ENCODE measurements at places on chromosomes 3 and 15.

GRCh38 chr15:47787875-47788274 lies 70.6 kb downstream of the SEMA6D start:
- no peak for DNase-seq

GRCh38 chr3:66035763-66036477 lies 2.8 kb downstream of the MAGI1 start:
- DNase-seq: no peak

- DNase-seq: no peak
Observed at GRCh38 chr15:35194296-35194695, 109.2 kb upstream of the NANOGP8 start.

- no peak for DNase-seq
Observed at GRCh38 chr3:184078851-184079250, 18.0 kb upstream of the HTR3E start.

DNA sequence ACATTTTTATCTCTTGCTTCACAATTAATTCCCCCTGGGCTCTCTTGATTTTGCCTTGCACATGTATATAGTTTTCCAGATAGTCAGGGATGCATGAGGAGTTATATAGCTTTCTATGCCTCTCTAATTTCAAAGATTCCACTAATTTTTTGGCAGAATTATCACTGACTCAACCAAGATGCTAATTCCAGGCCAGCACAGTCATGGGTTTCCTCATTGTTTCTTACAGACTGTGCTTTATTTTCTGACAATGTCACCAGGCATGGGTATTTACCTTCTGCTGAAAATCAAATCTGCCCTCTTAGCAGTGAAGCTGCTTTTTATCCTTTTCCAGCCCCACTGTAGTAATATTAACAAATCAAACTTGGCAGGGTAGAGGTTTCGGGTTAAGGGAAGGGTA lies 1520.6 kb upstream of the CADM2 start:
- no peak for DNase-seq

DNA sequence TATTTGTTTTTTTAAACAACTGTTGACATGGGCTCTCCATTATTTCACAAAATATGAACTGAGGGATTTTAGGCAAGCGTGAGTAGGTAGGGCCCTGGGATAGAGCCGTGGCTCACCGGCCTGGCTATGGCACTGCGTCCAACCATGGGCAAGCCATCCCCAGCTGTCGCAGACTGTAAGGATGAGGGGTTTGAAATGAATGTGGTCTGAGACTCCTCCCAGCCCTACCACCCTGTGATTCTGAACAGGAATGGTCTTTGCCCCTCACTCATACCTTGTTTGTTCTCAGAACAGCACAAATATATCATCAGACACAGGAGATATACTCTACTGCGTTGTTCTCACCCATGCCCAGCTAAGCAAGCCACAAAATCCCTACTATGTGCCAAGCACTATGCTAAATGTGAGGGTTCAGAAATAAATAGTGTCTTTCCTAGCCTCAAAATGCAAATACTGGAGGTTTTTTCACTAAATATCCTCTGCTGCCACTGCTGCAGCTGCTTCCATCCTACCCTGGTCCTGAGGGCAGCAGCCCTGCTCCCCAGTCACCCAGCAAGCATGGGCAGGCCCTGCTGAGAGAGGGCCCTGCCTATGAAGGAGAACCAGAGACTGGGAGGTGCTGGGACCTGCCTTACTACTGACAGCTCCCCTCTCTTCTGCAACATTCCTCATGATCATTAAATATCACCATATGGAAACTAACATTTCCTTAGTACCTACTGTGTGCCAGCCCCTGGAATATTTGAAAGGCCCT lies 102.8 kb downstream of the XXYLT1 start:
- DNase-seq: no peak

DNA sequence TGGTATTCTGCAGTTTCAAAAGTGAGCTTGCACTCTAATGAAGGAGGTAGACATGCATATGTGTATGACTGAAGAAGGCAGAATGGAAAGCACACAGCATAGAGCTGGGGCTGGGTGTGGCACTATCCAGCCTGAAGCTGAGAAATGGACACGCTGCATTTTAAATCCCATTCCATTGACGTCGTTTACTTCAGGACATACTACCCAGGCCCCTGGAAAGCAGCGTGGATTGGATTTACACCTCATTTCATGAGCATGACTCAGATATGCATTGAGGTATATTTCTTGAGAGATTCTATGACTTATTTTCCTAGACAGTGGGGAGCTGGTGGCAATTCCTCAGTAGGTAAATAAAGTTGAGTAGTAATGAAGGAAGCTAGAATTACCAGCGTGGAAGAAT lies 101.4 kb downstream of the ABI3BP start:
- no peak for DNase-seq

DNA sequence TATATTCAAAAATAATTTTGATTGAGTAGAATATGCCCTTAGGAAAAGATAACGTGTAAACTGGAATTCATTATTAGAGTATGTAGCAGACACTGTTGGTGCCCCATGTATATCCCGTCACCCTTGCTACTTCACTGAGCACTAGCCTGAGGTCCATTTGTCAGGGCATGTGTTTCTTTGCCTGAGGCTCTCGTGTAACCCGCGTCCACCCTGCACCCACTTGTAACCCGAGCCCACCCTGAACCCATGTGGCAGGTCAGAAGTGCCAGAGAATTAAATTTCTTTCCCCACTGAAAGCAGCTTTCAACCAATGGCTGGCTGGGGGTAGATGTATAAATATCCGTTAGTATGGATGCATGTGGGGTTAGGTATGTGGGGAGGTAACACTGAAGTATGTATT lies 474.2 kb upstream of the ZNF385D start:
- DNase-seq: no peak

DNA sequence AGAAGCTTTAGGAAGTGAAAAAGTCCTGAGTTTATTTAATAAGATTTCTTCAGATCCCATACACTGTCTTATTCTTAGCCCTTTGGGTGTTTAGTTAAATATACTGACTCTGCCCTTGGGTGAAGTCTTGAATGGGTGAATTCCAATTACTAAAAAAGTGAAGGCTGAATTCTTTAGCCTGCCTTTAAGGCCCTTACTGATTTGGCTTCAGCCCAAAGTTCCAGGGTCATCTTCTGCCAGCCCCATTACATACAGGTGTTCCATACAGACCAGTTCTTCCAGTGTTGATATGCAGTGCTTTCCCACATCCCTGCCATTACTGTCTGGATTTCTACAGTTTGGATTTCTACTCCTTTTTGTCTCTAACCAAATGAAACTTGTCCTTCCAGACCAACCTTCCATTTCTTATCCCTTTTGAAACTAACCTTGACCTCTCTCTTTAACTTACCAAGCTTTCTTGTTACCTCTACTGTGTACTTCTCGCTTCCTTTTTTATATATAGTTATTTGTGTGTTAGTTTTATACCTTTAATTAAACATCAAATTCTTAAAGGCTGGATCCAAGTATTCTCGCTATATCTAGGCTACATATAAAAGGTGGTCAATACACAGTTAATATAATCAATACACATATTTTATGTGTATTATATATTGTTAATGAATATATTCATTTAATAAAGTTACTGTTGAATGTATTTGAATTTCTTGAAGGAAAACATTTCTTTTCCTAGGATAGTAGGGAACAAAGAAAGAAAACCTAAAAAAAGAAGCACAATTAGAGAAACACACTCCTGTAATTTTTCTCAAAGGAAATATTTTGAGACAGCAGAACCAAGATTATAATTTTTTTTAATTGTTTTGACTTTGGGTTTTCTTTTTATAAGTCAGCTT lies 15.0 kb downstream of the MBNL1 start:
- DNase-seq: no peak

- peak; percentile 79 for DNase-seq
Observed at GRCh38 chr15:68550498-68551295, 28.1 kb upstream of the CORO2B start.

DNA sequence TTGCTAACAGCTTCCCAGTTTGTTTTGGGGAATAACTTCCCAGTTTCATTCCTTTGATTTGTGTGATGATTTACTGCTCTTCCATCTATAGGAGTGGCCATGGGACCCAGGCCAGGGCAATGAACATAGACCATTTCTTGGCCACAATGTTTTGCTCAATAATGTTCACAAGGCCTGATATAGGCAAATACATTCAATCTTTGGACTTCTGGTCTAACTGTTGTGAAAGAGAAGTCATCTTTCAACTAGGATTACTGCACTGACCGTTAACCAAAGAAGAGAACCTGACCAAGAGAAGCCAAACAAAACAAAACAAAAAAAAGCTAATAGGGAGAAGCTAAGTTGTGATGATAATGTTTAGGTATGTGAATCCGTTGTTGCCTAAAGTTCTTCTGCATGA lies 221.8 kb upstream of the SUCLG2 start:
- no peak for DNase-seq

DNA sequence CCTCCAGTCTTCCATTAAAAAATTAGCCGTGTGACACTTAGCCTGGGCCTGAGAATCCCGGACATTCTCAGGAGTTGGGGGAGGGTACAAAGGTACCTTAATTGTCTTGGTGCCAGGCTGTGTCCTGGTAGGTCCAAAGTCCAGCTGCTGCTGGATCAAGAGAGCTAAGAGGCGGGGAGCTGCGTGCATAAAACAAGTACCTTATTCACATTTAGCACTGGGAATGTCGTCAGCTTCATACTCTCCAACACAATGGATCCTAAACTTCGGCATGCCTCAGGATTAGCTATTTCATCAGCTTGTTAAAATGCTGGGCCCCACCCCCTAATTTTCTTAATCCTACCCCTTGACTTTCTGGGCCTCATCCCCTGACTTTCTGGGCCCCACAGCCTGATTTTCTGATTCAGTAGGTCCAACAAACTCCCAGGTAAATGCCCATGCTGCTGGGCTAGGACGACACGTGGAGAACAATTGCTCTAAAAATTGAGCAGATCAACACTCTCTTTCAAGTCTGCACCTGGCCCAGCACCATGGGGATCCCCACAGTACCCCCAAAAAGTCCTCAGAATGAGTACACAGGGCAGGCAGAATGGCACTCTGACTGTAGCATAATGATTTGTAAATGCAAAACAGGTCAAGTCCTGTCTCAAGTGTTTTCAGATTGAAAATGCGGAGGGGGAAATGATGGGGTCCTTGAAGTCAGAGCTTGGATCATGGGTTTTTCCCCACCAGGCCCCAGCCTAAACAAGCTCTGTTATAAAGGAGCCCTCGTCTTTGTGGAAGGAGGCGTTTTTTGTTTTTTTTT lies 5.6 kb upstream of the AEN start:
- no peak for DNase-seq

DNA sequence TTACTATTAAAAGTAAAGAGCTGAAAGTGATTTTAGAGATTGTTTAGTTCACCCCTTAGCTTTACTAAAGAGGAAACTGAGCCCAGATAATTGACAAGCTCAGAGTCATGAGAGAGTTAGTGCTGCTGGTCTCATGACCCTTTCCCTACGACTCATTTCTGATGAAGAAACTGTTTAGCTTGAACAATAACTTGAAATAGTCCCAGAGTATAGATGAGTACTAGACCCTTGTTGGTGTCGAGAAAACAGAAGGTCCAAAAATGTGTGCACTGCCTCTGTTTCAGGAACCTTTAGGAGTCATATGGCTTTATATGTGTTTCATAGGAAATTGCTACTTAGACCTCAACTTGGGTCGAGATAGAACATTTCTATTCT lies 58.2 kb downstream of the IL16 start:
- no peak for DNase-seq

- no peak for DNase-seq
Observed at GRCh38 chr15:40062816-40063562, 24.0 kb upstream of the SRP14 start.

DNA sequence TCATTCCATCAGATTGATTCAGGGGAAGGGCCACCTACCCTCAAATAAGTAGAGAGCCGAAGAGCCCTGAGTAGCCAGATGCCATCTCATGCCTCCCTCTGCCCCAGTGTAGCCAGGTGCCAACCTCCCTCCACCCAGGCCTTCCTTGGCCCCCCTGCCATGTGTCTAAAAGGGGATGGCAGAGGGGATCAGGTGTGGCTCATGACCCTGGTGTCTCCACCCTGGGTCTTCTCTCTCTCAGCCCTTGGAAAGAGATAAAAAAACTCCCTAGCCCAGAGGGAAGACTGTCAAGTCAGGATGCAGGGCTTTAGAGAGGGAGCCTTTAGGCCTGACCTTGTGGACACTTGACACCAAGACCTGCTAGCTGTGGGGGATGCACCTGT lies 5.2 kb downstream of the GRM2 start:
- DNase-seq: no peak

DNA sequence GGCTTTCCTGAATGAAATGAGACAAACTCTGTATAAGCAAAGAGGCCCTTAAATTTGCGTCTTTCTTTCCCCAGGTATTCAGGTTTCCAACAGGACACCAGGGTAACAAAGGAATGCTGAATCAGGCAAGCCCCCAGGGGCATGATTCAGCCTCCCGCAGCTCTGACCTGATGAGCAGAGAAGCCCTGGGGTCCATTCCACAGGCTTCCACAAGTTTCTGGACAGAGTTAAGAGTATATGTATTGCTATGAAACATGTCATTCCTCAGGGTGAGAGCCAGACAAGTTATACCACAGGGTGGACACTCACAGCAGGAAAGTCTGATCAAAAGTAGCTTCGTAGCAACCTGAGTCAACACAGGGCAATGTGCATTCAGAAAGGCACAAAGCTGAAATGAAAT lies 68.1 kb upstream of the CTNNB1 start:
- no peak for DNase-seq

GRCh38 chr3:30583973-30584372 lies 22.4 kb upstream of the TGFBR2 start:
- no peak for DNase-seq

GRCh38 chr15:47890397-47891150 lies 173.3 kb downstream of the SEMA6D start:
- no peak for DNase-seq

- no peak for DNase-seq
Observed at GRCh38 chr15:95261546-95261945, 1030.2 kb downstream of the MCTP2 start.

- DNase-seq: peak; percentile 84
Observed at GRCh38 chr15:72315706-72316370, 4.1 kb downstream of the CELF6 start.

- no peak for DNase-seq
Observed at GRCh38 chr3:9071936-9072666, 108.8 kb upstream of the RAD18 start.

DNA sequence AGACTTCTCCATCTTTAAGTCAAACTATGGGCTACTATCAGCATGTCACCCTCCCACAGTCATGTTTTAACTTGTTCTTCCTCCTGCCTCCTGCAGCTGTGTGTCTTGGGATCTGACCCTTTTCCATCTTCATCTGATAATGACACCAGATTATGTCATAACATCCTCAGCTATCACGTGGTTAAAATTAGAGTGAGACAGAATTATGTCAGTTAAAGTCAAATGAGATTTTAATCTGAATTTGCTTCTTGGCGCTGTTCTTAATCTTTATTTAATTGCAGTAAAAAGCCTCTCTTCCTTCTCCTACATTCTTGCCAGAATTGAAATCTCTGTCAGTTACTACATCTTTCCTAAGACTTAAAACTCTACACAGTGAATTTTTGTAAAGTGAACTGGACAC lies 107.2 kb downstream of the ARPP21 start:
- peak; percentile 30 for DNase-seq

- no peak for DNase-seq
Observed at GRCh38 chr15:53437985-53438841, 321.2 kb downstream of the WDR72 start.

DNA sequence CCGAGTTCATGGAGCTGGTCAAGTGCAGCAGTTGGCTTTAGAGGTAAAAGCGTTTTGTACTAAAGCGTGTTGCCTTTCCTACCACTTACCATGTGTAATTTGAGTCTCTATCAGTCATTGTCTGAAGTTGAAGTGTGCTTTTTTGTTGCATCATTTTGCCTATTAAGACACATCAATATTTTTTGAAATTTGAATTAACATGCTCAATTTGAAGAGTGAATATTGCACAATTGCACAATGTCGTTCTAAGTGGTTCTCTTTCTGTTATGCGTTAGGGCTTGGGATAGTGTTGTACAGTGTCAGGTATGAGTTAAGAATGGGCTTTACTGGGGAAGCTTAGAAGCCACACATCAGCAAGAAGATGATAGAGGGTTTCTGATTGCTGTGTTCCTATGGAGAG lies 84.0 kb upstream of the ACKR4 start:
- DNase-seq: no peak
